ENCODE measurements at places on chromosomes 7 and 10.

DNA sequence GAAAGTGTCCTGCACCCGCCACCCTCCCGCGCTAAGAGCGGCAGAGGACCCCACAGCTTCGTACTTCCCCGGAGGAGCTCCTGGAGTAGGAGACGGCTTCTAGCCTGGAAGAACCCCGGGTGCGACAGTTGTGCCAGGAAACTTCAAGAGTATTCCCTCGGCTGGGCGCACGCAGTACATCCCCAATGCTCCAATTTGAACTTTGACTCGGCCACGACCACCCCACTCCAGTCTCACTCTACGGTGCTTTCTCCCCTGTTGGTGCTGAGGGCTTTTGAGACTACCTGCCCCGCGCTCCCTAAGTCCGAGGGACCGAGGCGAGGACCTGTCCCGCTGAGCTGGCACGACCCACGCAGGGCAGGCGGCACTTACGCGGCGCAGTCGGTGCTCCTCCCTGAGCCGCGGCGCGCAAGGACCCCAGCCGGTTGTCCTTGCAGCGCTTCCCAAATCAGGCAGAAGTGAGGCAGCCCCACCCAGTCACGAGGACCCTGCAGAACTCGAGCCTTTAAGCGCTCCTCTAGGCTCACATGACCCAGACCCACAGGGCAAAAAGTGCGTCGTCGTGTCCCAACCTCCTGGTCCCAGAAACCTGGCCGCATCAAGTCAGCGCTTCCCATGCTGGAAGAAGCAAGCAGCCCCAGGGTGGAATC lies at the start of gene CPVL:
Gene CPVL, minus strand, starts transcription at position 481 of the 650 bp plus-strand sequence. CDS start 25,476 bp downstream, outside the sequence.
- no peak for DNase-seq

DNA sequence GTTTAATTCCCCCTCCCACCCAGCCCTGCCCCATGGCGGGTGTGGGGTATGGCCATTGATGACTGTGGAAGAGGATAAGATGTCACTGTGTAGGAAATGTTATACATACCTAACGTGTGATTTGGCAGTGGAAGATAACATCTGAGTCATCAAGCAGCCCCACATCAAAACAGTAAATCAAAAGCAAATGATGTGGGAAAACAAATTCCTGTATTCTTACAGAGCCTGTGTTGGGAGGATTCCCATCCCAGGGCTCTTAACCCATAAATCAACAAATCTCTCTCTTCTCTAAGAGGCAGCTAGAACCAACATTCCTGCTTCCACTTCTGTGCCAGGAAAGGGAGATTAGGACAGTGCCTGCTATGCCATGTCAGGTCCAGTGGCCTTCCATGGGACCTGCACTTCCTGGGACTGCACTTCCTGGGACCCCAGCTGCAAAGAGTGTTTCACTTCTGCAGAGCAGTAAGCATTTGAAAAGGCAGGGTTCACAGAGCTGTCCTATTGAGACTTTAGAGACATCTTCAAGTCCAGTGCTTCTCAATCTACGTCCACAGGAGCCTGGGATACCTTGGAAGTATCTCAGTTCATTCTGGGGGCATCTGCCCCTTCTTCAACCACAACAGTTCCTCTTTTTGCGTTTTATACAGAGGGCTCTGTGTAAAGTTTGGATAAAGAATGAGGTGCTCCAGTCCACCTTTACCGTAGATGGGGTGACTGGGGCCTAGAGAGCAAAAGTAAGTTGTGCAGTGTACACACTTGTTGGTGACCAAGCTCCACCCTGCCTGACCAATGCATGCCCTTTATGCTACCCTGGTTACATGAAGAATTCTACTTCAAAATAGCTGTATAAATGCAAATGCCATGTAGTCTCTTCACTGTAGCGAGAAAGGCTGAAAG lies 45.7 kb downstream of the ATXN7L1 start:
- no peak for DNase-seq

- no peak for DNase-seq
These were observed 107.3 kb downstream of the CELF2 start for GRCh38 chr10:11125004-11125403.

DNA sequence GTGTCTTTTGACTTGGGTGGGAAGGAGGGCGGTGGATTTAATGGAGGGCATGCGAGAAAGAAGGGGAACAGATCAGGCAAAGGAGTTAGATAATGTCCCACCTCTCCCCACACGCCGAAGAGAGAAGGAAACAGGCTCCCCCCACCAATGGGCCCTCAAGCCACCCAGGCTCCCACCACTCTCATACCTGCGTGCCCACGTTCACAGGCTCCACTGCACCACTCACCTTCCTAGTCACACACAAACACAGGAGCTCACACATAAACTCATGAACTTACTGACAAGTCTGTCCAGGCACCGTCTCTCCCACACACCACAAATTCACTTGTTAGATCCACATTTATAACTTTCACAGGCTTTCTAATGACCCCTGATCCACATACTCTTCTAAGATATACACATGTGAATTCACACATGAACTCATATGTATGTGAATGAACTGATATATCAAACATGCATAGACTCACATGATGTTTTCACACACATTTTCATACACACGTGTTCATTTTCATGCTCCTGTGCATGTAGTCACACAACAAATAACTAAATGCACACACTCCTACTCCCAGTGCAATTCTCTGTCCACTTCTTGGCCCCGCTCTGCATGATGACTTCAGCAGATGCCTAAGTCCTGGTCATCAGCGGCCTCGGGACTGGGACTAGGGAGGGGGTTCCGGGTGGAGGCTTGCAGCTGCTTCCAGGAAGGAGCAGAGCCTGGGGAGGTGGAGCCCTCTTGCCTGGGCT lies 1.5 kb downstream of the LZTS2 start:
- DNase-seq: no peak

DNA sequence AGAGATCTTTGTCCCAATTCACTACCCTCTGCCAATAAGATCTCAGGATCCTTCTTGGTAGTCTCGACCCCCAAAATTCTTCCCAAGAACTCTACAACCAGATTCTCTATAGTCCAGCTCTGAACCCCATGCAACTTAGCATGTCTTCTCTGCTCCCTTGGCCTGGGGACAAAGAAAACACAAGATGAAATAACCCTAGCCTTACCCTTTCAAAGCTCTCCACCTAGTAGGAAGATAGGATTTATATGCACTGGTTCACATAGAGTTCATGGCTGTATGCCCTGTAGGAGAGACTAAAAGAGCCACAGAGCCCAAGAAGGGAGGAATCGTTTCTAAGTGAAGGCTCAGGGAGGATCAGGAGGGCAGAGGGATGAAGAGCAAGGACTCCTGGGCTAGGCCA lies 96.1 kb downstream of the PPP1R3C start:
- no peak for DNase-seq

GRCh38 chr10:59799421-59799820 lies 46.2 kb upstream of the MRLN start:
- no peak for DNase-seq
